ENCODE measurements at places on chromosomes 5 and 9. TPM values are rescaled to one million over a fixed set of nuclear protein-coding genes. Genes with fewer than 3 reads are reported as not detected.

GRCh38 chr5:153883854-153884611, 154.7 kb downstream of the FAM114A2 start:
- no peak for DNase-seq

GRCh38 chr9:3241290-3241689, 284.5 kb downstream of the RFX3 start:
- no peak for DNase-seq

DNA sequence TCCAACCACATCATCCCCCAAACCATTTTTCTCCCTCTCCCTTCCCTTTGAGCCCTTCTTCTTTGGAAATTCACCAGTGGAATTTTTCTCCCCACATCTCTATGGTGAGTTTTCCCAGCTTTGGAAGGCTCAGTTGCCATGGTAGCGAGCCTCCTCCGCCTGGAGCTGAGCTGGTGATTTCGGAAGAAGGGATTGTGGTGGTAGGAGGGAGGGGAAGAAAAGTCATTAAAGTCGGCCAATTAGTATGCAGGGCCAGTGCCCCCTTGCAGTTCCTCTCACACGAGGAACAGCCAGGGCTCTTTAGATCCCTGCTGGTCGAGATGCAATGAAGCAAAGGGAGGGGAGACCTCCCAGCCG, 322.0 kb downstream of the NTRK2 start:
- no peak for DNase-seq

DNA sequence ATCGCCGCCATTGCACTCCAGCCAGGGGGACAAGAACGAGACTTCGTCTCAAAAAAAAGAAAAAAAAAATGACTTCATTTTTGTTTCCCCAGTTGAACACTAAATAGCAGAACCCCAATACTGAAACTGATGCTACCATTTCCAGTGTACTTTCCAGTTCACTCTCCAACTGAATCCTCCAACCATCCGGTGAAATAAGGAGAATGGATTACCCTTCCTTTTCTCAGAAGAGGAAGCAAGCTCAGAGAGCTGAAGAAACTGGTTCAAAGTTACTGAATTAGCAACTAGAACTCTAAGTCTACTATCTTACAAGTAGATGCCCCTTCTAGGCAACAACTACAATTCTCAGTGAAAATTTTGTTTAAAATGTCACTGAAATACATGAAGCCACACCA, 3.9 kb downstream of the FAM13B start:
- no peak for DNase-seq

DNA sequence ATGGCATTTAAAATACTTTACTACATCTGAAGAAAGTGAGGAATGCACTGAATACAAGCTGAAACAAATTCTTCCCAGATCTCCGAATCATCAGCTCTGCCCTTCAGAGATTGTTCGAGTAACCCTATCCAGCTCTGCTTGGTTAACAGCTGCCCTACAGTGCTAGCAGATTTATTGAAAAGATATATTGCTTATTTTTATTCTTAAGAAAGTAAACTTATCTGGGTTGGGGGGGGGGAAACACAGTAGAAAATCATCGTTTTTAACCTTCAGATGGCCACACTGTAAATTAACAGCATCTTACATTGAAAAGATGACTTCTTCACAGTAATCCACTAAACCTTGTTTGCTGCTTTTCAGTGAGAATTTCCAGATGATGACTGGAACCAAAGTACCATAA, 210.8 kb downstream of the NFIB start:
- no peak for DNase-seq

DNA sequence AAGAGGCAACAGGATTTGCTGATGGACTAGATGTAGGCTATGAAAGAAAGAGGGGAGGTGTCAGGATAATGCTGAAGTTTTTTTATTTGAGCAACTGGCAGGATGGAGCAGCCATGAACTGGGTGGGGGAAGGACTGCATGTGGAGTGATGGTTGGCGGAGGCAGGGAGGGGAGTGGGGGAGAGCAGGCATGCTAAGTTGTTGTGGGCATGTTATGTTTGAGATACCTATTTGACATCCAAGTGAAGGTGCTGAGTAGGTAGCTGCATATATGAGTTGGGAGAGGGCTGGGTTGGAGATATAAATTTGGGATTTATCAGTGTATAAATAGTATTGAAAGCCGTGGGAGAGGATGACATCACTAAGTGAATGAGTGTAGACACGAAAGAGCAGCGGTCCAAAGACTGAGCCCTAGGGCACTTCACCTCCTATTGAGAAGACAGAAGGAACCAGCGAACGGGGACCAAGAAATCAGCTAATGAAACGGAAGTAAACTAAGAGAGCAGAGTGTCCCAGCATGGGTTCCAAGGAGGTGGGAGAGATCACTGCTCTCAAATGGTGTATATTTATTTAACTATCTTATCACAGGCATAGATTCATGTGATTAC, 7.4 kb downstream of the BSPRY start:
- no peak for DNase-seq

- no peak for DNase-seq
Measured at GRCh38 chr9:8613346-8613825, 813.8 kb upstream of the DMAC1 start.

DNA sequence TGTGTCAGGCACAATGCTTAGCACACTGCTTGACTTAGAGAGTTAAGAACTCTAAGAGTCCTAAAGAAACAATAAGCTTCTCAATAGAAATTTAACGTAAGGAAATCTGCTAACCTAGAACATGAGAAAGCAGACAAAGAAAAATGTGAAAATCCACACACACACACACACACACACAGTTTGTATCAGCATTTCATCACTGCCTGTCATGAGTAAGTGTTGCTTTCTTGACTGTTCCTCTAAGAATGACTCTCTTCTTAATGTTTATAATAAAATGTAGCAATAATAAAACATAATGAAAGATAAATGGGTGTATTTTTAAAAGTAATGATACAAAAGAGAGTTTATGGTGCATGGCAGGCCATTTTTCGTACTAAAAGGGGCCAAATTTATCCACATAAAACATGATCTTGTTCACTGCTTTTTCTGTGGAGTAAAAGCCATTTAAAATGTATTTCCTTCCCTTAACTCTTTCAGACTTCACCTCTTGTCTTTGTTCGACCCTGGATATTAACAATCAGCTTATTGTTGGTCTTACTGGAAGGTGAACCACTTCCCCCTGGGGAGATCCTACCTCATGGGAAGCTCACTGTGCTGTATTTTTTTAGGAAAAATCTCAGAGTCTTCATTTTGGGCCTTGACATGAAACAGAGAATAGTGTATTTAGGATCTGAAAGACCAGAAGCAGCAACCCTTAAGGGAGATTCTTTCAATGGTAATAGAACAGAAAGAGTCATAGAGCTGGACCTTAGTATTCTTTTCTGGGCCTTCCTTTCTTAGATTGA, 107.3 kb upstream of the ANKRD55 start:
- DNase-seq: no peak

DNA sequence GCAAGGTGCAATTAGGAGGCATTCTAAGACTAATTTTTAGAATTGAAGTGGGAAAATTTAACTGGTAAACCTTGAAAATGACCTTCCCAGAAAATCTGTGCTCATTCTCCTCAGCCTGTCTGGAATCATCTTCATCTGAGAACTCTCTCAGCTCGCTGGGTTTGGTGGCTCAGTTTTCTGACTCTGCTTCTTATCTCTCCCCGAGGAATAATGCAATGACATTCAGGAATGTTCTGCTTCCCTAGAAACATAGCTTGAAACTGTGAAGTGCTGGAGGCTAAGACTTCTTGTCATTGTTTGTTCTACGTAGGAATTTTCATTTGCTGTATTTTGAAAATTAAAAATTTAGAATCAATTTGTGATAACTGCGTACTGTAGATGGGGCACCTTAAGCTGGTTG, 86.6 kb downstream of the KCNN2 start:
- DNase-seq: no peak

GMCL2 gene
- not detected for polyA plus RNA-seq

IL7R gene
- polyA plus RNA-seq: 0.74 TPM

ENTREP1 gene
- polyA plus RNA-seq: not detected

PAPPA gene
- polyA plus RNA-seq: 0.08 TPM

ACTBL2 gene
- polyA plus RNA-seq: not detected

ANKRD34B gene
- polyA plus RNA-seq: not detected

Data from GM12878 (cell line).